ENCODE measurements at places on chromosomes 4 and X.
A peak's percentile ranks its signal among the peaks of the same experiment; 100 is the strongest.

DNA sequence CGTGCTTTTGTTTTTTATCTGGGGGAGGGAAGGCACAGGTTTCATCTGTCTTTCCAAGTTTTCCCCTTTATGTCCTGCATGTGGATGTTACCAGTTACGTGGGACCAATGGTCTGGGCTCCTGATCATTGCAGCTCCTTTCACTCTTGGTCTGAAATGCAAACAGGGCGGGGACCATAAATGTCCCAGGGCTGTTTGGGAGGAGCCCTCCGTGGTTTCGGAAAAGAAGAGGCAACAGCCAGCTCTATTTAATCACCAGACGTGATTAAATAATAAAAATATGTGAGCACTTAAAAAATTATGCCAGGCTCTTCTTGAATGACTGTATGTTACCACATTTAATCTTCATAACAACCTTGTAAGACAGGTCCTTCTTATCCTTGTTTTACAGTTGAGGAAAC, 30.8 kb upstream of the C1GALT1C1 start:
- no peaks in the 10 kb centered on the region for H3K36me3 ChIP-seq
- H3K27me3 ChIP-seq = no peaks in the 10 kb centered on the region
- H3K27ac ChIP-seq = no peak overlapping the region
- H3K4me1 ChIP-seq = no peaks in the 10 kb centered on the region

DNA sequence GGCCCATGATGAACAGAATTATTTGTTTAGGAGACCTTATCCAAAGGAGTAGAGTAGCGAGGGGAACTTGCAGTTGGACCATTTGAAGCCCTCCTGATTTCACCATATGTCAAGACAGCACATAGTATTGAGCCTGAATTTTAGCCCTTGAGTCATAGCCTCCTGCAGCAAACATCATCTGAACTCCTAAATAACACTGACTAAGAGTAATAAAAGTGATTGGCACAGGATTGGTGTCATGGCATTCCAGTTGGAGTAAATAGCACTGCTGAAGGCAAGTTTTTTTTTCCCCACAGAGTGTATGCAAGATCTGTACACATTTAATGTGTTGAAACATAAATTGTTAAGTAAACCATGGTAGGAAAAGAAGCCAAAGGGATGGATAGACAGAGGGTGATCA, 89.0 kb downstream of the COMMD8 start:
- no peak overlapping the region for H3K4me3 ChIP-seq
- DNase-seq = no peak
- no peak overlapping the region for H3K27ac ChIP-seq
- no peaks in the 10 kb centered on the region for H3K36me3 ChIP-seq
- H3K4me1 ChIP-seq = no peaks in the 10 kb centered on the region

- no peak for DNase-seq
- H3K4me1 ChIP-seq = peaks cover 37% of the 10 kb centered on the region
- no peak overlapping the region for H3K27ac ChIP-seq
- no peak overlapping the region for H3K4me3 ChIP-seq
- H3K36me3 ChIP-seq = no peaks in the 10 kb centered on the region
Measured at GRCh38 chr4:113472864-113473263, 288.7 kb downstream of the CAMK2D start.

- no peak for DNase-seq
- no peak overlapping the region for H3K27ac ChIP-seq
Measured at GRCh38 chrX:24542756-24543155, 77.7 kb downstream of the PDK3 start.

- DNase-seq = no peak
- H3K4me1 ChIP-seq = peaks cover 34% of the 10 kb centered on the region
- H3K27ac ChIP-seq = peak overlapping the region; percentile 81
- no peak overlapping the region for H3K4me3 ChIP-seq
- no peaks in the 10 kb centered on the region for H3K36me3 ChIP-seq
Measured at GRCh38 chr4:788006-788635, 37.8 kb downstream of the CPLX1 start.
